Kidney glomerular epithelial cell (primary cell): ENCODE measurements at places on chromosomes 16 and 17.

- DNase-seq = no peak
These were observed 62.5 kb downstream of the XYLT1 start for GRCh38 chr16:17408296-17408695.

- peak; percentile 58 for DNase-seq
These were observed at the start of gene LYRM9 for GRCh38 chr17:27892866-27893769. Gene LYRM9, minus strand, starts transcription at chr17:27893365. Its CDS starts 10,671 bp downstream, at chr17:27882694.

- no peak for DNase-seq
These were observed 153.2 kb upstream of the KCNJ18 start for GRCh38 chr17:21539146-21539545.

DNA sequence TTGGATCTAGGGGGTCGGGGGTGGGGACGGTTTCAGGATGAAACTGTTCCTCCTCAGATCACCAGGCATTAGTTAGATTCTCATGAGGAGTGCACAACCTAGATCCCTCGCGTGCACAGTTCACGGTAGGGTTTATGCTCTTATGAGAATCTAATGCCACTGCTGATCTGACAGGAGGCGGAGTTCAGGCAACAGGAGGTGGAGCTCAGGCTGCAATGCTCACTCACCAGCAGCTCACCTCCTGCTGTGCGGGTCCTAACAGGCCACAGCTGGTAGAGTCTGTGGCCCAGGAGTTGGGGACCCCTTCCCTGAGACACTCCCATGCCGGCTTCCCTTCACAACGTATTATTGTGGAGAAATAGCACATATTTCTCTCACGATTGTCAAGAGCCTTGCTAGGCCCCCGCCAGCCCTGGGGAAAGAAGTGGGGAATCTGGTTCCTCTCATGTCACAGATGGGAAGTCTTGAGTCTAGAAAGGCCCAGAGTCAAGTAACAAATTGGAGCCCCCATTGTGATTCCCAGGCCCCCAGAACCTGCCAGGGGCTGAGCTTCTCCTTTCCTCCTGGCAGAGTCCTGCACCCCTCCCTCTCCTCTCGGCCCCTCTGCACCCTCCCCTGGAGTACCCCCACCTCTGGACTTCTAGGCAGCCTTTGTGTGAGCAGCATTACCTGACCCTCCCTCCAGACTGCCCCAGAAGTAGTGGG, 6.1 kb upstream of the KRT14 start:
- DNase-seq = no peak

- DNase-seq = no peak
These were observed 39.2 kb upstream of the TMC5 start for GRCh38 chr16:19378511-19378910.

DNA sequence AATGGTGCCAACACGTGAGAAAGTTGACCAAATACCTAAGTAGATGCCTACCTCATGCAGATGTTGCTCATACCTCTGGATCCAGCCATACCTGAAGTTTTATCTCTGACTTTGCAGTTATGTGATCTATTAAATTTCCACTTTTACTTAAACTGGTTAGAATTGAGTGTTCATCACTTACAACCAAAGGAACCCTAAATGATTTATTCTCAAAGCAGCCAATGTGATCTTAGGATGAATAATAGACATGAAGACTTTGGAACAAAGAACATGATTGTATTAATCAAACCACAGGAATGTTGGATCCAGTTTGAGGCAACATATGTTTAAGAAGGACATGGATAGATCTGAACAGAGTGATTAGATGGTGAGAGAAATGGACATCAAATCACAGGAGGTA, 68.7 kb downstream of the IRX6 start:
- no peak for DNase-seq

- no peak for DNase-seq
These were observed 227.4 kb upstream of the GSE1 start for GRCh38 chr16:85385463-85386331.

- DNase-seq = peak; percentile 21
These were observed 7.2 kb downstream of the DLX3 start for GRCh38 chr17:49987681-49988441.

DNA sequence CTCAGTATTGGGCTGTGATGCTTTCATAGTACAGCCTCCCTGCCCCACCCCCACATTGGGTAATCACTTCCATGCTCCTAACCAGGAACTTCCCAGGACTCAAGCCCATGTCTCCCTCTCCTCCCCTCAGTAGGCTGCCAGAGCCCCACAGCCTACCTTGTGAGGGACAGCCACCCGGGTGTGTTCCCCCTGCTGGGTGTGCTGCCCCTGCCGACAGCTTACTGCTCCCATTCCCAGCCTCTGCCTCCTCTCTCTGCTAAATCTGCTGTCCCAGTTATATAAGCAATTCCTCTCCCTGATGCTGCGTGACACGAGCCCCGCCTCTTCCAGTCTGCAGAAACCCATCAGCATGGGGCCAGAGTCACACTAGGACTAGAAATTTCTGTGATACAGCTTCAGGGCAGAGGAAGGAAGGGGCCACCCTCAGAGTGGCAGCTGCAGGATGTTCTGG, at the start of gene RSKR:
Gene RSKR (minus strand): TSS at position 255 of the 451 bp plus-strand sequence. CDS start 24 bp downstream, at position 231.
- DNase-seq = no peak
